ENCODE measurements at places on chromosomes 16 and 17.
A peak's percentile ranks its signal among the peaks of the same experiment; 100 is the strongest.

- DNase-seq, result no peak
Observed at GRCh38 chr16:79728048-79728922, 127.7 kb upstream of the MAF start.

DNA sequence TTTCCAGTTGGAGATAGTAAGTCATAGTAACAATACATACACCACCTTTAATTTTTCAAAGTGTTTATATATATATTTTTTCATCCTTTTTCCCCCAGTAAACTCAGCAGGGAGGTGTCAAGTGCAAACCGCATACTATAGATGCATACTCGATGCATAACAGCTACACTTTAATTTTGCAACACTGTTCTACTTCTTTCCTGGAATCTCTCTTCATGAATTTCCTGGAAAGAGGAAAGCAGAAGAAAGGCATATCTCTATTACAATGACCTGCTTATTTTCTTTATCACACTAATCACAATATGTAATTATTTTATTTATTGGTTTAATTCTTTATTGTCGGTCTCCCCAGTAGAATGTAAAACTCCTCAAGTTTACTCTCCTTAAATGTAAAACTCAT, 140.0 kb downstream of the SNX11 start:
- no peak for DNase-seq

DNA sequence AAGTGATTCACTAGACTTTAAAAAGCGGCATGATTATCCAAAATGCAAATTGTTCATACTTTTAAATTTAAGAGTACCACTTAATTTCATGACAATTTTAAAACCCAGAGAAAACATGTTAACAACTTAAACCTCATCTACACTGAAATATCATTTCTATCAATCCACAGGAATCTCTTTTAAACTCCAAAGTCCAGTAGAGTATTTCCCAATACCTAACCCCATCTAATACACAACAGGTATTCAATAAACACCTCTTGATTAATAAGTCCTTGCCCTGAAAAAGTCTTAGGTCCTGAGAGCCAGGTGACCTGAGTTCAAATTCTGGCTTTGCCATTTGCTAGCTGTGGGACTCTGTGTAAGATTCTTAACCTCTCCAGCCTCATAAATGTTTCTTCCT, 14.7 kb downstream of the CEP20 start:
- DNase-seq, result no peak

GRCh38 chr16:122361-122760, 16.1 kb downstream of the NPRL3 start:
- DNase-seq, result no peak

GRCh38 chr16:31487071-31487719, 4.3 kb downstream of the SLC5A2 start:
- peak; percentile 23 for DNase-seq

DNA sequence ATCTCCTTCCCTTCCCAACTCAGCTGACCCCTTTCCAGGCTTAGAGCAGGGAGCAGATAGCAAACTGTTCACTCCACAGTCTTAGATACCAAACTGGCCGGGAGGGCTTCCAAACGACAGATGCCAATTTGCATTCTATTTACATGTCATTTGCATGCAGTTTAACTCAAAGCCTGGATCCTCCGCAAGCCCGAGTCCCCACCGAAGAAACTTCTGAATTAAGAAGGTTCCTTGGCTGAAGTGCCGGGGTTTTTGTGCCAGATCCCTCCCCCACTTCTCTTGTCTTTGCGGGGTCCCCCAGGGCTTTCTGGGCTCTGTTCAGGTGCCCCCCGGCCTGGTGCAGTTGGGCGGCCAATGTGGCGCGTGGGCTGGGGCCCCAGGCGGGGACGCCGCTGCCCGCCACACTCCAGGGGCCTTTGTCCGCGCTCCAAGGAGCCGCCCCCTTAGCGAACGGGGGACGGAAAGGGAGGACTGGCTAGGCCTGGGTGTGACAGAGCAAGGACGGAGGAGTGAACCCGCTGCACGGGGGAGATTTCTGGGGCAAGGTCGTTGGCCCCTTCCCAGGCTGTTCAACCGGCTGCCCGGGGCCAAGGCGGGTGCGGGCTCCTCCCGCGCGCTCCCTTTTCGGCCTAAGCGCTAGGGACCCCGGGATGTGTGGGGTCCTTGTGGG, 1.2 kb downstream of the GPRC5B start:
- peak; percentile 80 for DNase-seq

All from neural progenitor cell (in vitro differentiated cells).